AG10803 (cell line): ENCODE measurements at places on chromosomes 6 and 20.

- no peak for DNase-seq
Measured at GRCh38 chr6:132693478-132693877, 20.4 kb downstream of the VNN1 start.

DNA sequence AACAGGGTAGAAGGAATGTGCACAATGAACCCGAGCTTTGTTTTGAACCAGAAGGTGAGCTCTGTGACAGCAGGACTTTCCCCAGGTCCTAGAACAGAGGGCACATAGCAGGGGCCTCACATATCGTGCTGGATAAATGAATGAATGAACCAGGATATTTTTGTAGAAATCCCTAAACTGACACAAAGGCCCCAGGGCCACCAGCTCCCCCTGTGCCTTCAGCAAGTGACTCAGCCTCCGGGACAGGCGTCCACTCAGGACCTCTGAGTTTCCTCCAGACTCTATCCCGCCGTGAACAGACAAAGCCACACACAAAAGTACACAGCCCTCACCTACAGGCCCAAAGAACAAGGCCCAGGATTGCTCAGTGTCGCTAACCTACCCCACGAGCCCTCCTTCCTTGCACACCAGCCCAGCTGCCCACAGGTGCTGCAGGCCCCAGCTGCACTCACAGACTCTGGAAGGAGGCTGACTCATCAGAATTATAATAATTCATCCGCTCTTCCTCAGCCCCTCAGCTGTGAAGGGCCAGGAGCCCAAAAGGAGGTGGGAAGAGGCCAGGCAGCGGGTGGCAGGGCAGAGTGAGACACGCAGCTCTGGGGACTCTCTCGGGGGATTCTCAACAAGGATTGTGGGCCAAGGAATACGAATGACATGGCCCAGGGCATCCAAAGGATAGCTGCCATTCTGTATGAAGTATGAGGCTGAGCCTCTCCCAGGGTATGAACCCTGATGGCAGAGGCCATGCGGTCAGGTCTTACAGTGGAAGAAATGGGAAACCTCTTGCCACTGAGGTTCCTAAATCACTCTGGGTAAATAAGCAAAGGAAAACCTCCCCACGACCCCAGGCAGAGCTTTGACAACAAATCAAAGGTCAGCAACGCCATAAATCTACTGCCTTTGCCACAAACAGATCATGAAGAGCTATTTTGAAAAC lies 40.9 kb downstream of the SUMO4 start:
- DNase-seq: no peak

DNA sequence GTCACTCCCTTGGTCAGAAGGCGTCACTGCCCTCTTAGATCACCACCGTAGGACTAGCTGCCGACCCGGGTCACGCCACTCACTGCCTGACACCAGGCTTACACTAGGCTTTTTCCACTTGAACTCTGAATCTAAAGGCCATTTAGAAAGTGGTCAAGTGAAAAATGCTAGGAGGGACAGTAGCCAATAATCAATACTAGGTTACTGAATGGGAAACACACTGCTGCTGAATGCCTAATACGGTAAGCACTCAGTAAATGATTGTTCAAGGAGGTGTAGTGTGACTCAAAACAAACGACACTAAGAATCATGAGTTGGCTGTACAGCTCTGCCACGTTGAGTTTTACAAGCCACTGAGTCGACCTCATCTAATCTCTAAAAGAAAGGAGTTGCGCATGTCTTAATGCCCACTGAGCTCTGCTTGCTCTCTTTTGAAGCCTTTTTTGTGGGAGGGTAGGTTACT lies 760 bp upstream of the IBTK start:
- peak; percentile 29 for DNase-seq

- DNase-seq: peak; percentile 65
Measured at GRCh38 chr6:128731249-128732165, 151.4 kb upstream of the LAMA2 start.

DNA sequence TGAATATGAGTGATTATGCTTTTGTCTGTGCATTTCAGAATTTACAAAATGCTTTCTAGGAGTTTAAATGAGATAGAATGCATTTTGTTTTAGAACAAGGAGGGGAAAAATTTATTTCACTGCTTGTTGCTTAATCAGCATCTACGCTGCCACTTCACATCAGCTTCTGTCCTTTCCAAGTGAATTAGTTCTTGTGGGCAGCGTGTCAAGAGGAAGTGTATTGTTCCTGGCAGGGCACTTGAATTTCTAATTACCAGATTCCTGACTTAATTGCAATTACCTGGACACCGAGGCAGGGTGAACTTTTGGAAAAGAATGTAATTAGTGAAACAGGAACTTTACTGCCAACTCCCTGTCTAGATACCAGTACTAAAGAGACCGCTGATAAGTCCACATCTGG lies 263.5 kb downstream of the TMEM242 start:
- peak; percentile 30 for DNase-seq

DNA sequence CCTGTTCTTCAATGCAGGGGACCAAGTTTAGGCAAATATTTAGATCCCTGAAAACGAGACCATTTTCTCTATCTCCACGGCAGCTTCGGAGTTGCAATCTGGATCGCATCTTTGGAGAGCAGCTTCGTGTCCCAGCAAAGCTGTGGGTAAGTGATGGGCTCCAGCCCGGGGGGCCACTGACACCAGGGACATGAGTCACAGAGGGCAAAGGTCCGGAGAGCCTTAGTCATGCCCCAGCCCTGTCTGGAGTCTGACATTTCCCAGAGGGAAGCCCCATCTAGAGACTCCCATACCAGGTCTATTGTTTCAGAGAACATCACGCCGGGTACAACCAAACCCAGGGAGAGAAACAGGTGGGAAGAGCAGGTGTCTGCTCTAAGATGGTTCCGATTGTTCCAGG lies 95.9 kb downstream of the NFATC2 start:
- DNase-seq: peak; percentile 61

GRCh38 chr6:83954371-83954770 lies 79.2 kb upstream of the MRAP2 start:
- DNase-seq: no peak

DNA sequence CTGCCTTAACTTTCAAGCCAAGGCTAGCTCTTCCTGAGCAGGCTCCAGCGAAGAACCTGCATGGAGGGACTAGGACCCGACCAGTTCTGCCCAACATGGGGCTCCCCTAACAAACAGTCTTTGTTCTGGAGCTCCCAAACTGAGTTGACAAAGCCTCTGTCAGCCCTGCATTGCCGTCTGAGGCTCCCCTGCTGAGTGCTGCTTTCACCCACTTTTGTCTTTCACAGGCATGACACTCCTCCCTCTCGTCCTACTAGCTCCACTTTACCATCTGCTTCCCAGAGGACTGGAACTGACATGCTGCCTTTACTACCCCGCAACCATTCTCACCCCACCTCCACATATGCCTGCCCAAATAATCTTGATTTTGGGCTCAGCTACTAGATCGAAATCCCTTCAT lies 45.1 kb upstream of the B4GALT5 start:
- no peak for DNase-seq

GRCh38 chr20:21048841-21049273 lies 57.3 kb downstream of the LINC00237 start:
- peak; percentile 11 for DNase-seq

DNA sequence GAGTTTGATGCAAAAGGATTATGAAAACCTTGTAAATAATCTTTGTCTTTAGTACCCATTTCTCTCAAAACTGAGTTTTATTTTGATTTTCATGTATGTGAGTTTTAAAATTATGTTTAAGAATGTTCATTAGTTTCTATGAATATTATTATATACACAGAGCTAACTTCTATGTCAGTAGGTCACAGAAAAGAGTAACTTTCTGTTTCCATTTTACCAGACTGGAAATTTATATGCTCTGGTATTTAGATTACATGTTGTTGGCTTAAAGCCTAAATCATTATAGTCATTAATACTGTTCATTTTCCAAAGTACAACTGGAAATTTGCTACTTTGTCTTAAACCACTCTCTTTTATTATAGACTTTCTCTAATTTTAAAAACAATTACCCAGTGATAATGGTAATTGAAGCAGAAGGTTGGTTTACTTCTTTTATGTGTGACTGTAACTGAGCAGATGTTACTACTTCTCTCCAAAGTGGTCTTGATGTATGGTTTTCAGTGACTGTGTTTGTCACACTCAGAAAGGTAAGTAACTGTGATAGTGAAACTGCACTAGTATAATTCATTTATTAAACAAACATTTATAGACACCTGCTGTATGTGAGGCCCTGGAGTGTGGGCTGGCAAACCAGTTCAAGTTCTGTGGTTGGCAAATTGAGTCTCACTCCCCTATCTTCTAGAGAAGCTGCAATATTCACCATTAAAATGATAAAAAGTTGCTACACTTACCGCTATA lies 13.2 kb downstream of the CRYBG1 start:
- DNase-seq: no peak

DNA sequence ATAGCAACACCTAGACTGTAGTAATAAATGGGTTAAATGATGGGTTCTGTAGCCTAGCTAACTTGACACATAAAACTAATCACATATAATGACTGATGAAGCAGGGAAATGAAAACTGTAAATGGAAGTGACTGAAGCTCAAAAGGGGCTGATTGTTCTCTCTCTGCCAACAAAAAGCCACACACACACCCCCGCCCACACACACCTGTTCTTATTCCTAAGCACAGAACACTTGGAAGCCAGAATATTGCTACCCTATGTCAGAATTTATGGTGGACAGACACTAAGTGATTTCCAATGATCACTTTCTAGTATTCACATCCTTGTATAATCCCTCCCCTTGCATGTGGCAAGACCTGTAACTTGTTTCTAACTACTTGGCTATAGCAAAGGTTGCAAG lies 603.5 kb downstream of the UTRN start:
- no peak for DNase-seq

DNA sequence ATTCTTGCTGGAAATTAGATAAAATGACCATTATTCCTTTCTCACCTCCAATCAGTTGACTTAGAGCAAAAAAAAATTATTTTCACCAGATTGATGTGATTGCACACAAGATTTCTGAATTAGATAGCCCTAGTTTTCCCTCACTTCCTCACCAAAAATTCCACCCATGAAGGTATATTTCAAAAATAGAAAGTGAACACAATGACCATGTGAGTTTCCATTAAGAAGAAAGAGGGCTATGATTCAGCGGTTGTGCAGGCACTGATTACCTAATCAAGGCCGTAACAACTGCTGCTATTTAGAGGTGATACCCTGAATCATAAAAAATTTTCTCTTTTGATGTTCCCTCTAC lies 19.5 kb upstream of the RALGAPA2 start:
- no peak for DNase-seq

GRCh38 chr6:87483929-87484328 lies 11.2 kb downstream of the SLC35A1 start:
- peak; percentile 44 for DNase-seq

- DNase-seq: no peak
Measured at GRCh38 chr6:43729537-43729936, 40.5 kb upstream of the VEGFA start.

DNA sequence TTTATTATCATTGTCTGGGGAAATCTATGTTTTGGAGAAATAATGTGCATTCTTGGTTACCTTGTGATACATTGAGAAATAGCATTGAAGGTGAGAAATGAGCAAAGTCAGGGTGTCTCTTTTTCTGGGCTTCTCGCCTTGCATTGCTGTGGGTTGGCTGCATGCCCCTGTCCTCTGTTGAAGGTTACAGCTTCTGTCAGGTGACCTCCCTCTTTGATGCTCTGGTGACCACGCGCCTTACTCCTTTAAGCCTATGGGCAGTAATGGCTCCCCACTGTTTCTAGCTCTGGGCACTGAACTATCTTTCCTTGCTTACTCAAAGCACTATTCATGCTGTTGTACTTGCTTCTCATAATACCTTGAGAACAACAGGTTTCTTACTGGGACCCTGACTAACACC lies 14.6 kb downstream of the ADGRB3 start:
- no peak for DNase-seq

DNA sequence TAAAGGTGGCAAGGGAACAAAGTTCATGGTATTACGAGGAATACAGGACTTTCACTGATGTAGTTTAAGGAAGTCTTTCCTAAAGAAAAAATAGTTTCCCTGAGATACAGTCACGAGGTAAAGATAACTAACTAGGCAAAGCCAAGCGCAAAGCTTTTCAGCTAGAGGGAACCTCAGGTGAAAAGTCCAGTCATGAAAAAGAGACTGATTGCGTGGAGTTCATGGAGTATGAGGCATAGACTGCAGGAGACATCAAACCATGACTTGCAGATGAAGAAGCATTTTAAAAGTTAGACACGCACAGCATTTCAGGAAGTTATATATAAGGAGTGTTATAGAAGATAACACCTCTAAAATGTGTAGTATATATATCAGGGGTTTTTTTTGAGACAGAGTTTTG lies 205.6 kb upstream of the ZNF184 start:
- no peak for DNase-seq

DNA sequence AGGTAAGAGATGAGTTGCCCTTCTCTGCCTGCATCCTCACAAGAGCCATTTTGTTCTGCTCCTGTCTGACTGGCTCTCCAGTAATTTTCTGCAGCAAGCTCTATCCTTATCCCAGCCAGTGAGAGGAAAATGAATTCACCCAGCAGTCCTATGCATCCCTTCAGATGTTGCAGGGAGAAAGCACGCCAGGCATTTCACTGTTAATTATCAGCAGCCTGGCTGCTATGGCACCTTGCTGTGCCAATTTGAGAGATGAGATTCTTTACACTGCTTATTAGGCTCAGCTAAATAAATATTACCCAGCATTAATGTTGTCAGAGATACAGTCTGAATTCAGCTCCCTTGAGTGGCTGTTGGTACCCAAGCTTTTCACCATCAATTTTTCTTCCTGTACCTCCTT lies 61.1 kb upstream of the SNAP25 start:
- no peak for DNase-seq

DNA sequence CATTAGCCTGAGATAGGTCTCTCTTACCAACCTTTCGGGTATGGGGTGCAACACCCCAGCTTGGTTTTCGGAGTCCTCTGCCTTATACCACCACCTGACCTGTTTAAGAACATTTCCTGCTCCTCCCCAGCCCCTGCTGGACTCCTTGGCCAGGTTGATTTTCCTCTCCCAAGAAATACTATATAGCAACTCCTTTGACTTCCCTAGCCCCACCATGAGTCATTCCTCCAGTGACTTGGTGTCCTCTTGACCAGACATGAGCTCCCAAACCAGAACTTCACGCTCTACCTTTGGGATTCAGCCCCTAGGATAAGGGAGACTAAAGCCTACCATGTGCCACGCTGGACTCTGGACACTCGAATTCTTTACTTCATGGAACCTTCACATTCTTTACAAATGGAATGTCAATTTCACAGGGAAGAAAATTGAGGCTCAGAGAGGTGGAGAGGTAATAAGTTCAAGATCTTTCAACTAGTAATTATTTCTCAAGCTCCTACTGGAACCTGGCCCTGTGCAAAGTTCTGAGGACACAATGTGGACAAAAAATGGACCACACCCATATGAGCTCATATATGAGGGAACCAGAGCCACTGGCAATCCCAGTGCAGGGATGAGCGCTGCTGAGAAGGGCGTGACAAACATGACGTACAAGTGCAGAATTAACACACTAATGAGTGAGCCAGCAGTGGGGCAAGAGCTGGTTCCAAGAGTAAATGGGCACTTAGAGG lies 48.2 kb downstream of the SIRPA start:
- peak; percentile 76 for DNase-seq

GRCh38 chr6:145866456-145867396 lies 52.1 kb upstream of the FBXO30 start:
- DNase-seq: no peak
